IPS DF 19.7 (cell line): ENCODE measurements at places on chromosomes 4 and X.

- no peak for DNase-seq
Observed at GRCh38 chrX:20101934-20102581, 14.6 kb downstream of the MAP7D2 start.

DNA sequence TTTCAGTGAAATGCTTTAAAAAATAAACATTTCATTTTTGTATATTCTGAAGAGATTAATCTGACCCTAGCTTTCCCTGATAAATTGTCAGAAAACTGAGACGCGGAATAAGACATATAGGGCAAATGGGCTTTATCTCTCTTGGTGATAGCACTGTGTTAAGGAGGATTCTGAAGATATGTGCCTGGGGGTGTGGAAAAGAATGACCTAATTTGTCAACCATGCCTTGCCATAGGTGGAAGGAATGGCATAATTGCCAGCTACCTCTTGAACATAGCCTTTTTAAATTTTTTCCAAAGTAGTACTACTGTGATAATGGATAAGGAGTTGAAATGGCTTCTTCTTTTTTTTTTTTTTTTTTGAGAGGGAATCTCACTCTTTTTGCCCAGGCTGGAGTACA, 11.7 kb downstream of the JADE1 start:
- DNase-seq = no peak

DNA sequence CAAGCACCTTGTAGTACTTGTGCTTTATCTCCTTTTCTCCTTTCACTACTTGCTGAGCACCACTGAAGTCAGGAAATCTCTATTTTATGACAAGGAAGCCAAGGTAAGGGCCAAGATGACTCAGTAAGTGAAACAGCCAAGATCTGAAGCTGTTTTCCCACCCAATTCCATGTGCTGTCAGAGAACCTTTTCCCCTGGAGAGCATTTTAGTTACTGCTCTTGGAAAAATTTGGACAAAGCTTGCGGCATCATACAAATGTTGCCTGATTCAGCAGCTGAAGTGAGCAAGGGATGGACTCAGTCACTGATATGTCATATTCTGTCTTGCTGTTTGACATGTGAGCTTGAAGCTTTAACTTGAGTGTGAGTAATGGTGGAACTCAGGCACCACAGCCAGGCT, 391.4 kb downstream of the RAB28 start:
- DNase-seq = no peak

GRCh38 chrX:116961872-116962582, 499.3 kb upstream of the CT83 start:
- no peak for DNase-seq

DNA sequence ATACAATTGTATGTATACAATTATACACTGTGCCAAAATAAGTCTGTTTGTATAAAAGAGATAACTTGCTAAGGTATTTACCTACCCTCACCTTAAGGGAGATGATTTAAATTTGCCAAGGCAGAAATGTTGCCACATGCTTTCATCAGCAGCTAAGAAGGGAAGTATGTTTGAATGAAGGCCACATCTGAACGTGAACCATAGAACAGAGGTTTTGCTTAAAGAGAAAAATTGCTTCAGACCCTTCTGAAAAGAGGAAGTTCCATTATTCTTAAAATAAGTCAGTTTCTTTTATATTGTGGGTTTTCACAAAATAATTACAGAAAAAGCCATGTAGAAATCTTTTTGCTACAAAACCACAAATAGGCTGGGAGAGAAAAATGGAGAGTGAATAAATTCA, 621.5 kb upstream of the HTR2C start:
- DNase-seq = no peak

DNA sequence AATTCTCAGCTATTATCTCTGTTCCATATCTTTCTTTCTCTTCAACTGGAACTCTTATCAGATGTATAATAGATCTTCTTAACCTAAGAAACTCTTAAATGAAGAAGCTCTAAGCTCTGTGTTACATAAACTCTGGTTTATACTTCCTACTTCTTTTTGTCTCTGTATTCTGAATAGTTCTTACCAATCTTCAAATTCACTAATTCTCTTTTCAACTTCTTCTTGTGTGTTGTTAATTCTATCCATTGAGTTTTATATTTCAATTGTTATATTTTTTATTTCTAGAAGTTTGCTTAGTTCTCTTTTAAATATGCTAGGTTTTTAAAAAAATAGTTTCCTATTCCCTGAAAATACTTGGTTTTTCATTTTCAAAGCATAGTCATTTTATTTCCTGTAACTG, 13.2 kb upstream of the MMAA start:
- DNase-seq = no peak

DNA sequence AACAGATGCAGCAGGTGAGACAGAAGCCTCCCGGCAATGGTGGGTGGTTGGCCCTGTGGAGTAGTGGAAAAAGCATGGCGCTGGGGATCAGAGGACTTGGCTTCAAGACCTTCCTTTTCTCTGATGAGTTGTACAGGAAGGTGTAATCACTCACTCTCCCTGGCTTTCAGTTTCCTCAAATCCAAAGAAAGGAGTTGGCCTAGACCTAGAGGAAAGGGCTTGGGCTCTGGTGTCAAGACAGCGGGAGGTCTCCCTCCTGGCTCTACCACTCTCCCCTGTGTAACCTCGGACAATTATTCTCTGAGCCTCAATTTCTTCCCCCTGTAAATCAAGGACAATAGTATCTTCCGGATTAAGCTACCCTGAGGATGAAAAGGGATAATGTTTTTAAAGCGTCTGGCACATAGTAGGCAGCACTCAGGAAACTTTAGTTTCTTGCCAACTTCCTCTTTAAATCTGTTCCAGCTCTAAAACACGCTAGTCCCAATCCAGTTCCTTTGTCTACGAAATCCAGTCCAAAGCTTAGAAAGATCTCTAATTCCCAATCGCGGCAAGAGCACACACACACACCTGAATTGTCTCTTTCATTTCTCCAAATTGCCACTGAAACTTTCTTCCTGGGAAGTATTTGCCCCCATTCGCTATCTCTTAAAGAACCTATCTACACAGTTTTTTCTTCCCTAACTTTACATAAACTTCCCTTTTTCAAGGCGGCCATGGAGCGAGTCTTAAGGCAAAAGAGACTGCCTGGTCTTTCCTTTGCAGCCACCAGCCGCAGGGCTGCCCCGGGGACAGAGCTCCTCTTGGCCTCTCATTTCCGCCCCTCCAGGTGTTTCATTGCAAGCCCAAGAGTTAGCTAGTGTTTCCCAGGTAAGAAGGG, 29.9 kb upstream of the GPC4 start:
- no peak for DNase-seq

DNA sequence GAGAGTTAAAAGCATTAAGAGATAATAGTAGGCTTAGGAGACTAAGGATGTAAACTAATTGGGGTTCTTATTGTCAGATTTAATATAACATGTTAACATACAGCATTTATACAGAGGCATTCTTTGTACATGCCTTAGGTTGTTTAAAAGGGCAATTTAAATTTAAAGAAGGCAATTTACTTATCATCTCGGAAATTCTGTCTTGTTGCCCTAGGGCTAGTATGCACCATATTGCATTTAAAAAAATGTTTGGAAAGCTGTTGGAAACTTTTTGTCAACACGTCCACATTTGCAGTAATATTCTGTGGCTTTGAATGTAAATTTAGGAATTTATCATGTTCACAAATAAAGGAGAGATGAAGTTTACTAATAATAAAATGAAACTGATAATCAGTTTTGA, 25.5 kb downstream of the GALNT7 start:
- DNase-seq = no peak

DNA sequence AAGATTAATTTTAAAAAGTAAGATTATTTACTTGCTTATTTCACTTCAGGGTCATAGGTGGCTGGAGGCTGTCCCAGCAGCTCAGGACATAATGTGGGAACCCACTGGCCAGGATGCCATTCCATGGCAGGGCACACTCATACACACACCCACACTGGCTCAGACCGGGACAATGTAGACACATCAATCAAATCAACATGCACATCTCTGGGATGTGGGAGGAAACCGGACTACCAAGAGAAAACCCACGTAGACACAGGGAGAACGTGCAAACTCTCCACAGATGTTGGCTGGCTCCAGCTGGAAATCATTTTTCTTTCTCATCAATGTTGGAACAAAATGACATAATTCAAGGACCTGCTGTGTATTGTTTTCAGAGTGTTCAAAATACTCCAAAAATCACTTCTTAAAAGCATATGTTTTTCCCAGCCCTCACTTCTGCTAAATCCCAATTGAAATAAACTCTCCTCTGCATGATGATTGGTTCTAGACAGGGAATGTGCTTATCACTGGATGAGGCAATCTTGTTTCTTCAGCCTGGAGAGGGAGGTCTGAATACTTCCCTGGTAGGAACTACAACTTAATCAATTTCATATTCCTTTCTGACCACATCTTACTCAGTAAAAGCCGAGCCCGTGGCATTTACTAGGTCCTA, 18.6 kb upstream of the CPE start:
- DNase-seq = no peak

DNA sequence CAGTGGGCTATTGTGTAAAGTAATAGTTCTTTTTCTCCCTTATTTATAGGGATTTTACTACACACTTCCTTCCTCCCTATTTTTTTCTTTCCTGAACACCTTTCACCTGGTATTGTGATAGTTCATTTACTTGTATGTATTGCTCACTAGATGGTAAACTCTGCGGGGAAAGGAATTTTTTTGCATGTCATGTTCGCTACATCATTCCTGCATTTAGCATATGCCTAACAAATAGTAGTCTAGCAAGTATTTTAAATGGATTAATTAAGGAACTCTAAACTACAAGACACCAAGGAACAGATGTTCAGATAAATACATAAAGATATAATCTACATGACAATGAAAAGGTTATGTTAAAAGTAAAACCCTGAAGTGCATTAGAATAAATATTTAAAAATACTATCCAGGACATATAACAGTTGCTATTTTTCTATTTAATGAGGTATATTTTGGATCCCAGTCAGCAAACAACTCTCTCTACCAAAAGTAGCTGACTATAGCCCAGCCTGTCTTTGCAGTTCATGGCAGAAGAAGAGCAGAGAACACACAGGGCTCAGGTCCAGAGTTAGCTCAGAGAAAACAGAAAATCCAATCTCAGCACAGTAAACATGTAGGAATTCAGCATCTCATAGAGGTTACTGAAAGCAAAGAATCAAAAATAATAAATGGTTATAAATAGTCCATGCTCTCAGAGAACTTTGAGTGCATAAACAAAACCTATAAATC, 87.8 kb downstream of the PACRGL start:
- no peak for DNase-seq

DNA sequence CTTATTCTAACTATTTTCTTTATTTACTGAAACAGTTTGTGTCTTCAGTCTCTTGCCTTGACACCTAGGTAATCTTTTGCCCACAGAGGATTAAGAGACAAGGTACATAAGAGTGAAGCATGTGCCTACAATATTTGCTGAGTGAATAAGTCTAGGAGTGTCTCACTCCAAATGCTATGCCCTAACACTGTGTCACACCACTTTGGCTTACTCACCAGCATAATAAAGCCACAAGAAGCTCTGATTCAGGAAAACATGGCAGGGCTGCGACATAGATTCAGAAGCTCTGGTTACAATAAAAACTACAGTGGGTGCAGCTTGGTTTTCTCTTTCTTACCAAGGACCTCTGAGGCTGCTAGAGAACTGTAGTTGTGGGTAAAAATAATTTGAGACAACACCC, 127.1 kb downstream of the RBM46 start:
- no peak for DNase-seq

- DNase-seq = no peak
Observed at GRCh38 chrX:153911798-153912197, 7.3 kb downstream of the AVPR2 start.

- no peak for DNase-seq
Observed at GRCh38 chrX:10104958-10105658, 51.7 kb upstream of the CLCN4 start.

DNA sequence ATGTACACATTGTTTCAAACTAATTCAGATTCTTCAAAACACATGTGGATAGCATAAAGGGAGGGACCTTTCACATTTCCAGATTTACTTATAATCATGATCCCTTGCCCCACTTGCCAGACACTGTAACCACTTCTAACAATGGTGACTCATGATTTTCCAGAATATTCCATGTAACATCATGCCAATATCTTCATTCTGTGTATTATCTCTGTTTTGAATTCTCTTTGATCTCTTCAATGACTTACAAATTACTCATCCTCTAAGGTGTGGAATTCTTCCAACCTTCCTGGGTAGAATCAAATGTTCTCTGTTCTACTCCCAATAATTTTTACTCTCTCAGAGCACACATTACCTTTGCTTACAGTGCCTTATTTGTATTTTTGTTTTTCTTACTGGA, 517.1 kb downstream of the PCDH7 start:
- DNase-seq = no peak

DNA sequence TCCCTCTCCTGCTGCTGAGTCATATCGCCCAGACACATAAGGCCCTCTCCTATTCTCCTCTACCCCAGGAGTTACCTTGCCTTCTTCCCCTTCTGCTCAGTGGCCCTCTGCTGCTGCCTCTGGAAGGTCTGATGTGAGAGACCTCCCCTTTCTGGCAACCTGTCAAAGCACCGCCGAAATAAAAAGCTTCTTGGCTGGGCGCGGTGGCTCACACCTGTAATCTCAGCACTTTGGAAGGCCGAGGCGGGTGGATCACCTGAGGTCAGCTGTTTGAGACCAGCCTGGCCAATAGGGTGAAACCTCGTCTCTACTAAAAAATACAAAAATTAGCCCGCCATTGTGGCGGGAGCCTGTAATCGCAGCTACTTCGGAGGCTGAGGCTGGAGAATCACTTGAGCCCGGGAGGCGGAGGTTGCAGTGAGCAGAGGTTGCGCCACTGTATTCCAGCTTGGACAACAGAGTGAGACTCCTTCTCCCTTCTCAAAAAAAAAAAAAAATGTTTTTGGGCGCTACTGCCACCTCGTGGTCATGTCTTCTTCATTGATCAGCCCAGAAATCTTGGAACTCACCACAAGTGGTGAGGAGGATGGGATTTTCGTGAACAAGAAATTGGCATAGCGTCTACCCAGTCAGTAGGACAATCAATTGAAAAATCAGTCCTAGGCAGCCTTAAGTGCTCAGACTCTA, 8.6 kb upstream of the ZXDA start:
- no peak for DNase-seq

DNA sequence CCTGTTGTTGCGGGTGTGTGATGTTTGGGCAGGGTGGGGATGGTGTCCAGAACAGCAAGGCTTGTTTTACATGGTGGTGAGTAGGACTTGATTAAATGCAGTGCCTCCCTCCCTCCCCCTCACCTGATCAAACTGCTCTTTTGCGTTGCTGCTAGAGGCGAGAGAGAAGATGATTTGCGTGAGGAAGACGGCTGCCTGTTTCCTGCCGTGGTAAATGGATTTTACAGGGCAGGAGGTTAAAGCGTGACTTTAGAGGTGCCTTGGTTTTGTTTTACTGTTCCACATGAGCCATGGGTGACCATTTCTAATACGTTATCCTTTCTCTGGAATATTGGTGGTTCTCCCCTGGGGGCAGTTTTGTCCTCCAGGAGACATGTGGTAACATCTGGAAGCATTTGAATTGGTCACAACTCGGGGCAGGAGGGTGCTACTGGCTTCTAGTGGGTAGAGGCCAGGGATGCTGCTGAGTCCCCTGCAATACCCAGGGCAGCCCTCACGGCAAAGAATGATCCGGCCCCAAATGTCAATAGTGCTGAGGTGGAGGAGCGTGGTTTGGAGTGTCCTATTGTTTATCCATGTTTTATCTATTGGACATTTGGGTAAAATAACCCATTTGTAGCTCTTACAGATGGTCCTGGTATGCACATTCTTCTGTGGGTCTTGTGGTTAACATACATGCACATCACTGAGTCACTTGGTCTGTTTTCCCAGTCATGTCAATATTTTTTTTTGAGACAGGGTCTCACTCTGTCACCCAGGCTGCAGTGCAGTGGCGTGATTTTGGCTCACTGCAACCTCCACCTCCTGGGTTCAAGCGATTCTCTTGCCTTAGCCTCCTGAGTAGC, 73.7 kb downstream of the SHROOM2 start:
- DNase-seq = no peak
